CD4-positive, alpha-beta T cell (primary cell): ENCODE measurements at places on chromosomes 2 and 18. TPM values are rescaled to one million over a fixed set of nuclear protein-coding genes. Genes with fewer than 3 reads are reported as not detected.

DNA sequence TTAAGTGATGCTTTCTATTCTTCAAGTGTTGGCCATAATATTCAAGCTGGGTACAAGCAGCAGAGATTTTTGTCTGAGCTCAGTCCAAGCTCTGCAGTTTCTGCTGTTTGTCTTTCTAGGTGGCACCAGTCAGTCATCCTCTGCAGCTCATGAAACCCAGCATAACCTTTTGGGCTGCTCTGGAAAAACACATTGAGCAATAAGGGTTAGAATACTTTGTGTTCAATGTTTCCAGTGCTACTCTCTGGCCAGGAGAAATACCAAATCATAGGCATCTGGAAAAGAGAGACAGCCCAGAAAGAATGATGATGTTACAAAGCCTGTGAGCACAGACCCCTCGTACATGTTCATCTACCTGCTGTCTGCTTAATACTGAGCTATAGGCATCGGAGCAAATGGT lies 19.5 kb upstream of the WIPF1 start:
- DNase-seq, result no peak

DNA sequence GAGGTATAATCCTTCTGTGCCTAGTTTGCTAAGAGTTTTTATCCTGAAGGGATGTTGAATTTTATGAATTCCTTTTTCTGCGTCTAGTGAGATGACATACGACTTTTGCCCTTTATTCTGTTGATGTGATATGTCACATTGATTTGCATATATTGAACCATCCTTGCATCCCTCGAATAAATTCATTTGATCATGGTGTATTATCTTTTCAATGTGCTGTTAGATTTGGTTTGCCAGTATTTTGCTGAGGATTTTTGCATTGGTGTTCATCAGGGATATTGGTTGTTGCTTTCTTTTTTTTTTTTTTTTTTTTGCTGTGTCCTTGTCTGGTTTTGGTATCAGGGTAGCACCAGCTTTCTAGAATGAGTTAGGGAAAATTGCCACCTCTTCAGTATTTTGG lies 9.1 kb downstream of the GCC2 start:
- DNase-seq, result no peak

DNA sequence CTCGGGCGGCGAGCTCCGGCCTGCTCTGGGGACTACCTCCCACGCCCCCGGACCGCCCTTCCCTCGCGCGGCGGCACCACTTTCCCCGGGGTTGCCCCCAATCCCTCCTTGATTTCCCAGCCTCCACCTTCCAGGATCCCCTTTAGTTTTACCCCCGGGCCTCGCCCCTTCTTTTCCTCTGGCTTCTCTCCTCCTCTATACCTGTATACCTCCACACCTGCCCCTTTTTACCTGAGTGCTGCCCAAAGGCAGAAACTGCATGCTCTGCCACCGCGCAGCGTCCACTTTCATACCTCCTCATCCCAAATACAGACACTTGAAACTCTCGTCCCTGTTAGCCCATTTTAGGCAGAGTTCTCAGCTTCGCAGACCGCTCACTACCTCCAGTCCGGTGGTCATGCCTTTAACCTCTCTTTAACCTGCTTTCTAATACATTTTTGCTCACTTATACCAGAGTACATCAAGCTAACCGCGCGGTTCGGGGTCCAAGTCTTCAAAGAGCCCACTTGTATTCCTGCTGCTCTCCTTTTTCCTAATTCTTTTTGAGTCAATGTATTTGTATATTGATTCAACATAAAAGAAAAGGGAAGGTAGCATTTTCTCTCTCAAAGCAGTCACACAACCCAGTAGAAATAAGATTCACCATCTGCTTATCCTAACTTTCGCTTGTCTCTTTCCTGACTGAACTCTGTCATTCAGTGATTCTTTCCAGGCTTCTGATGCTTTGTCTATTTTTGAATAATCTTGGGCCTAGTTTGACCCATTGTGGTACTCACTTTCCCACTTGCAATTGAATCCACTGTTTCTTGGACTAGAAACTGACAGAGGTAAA lies 901 bp downstream of the SPOPL start:
- no peak for DNase-seq

GRCh38 chr2:208092093-208092832 lies 32.1 kb downstream of the CRYGD start:
- DNase-seq, result no peak

DNA sequence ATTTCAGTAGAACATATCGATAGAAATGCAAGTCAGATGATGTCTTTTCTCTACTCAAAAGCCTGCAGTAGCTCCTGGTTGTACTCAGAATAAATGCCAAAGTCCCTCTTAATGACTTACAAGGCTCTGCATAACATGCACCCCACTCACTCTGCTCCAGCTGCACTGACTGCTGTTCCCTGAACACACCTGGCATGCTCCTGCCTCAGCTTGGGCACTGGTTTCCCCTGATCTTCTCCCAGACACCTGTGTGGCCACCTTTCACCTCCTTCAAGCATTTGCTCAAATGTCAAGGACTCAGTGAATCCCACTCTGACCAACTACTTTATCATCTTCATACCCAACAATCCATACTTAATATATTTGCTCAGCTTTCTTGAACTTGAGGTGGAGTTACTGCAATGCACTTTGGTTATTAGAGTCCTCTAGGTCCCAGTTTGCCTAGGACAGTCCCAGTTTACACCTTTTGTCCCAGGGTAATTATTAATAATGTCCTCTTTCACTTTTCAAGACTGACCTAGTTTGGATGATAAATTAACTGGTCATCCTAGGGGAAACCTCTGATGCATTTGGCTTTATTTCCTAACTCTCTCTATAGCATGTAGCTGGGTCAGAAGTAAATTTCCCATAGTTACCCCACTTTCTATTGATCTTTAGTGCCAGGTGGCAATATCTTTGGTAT lies 44.1 kb downstream of the ACAA2 start:
- no peak for DNase-seq

DNA sequence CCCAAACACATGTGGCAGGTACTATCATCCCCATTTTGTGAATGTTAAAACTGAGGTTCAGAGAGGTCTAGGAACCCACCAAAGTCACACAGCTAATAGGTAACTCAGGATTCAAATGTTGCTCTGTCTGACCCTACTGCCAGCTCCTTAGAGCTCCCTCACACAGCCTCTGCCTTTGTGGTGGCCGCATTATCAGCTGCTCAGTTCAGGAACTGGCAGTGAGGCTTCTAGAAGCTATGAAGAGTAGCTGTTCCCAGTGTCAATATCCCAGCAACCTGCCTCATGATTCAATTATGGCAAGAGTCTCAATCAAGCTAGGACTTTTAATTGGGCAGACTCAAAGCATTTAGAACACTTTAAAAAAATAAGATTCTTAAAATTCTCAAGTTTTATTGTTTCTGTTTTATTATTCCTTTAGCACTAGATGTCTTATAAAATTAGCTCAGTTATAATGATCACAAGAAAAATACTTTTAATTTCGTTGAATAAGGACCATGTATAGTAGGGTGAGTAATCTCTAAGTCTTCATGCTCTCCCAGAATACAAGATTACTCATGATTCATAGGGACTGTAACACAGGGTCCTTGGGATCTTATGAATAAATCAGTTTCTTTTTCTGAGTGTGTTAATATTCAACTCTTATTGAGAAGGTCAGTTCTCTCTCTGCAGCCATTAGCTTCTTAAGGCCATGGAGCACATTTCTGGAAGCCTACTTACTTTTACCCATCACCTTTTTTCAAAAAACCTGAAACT lies 342.7 kb downstream of the RND3 start:
- no peak for DNase-seq

DNA sequence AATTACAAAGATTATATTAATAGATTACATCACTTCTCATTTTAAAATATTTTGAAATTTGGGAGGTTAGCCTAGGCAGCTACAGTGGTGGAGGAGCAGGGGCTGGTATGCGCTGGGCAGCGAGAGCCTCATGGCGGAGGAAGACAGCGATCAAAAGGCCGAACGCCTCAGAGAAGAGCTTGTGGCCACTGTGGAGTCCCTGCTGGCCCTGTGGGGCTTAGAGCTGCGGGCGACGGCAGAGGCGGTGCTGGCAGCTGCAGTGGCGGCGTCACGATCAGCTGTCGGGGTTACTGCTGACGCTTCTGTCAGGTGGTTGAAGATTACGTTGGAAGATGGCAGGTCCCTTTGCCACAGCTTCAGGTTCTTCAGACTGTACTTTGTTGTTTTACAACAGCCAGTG lies 87.4 kb downstream of the ROCK2 start:
- DNase-seq, result no peak

DNA sequence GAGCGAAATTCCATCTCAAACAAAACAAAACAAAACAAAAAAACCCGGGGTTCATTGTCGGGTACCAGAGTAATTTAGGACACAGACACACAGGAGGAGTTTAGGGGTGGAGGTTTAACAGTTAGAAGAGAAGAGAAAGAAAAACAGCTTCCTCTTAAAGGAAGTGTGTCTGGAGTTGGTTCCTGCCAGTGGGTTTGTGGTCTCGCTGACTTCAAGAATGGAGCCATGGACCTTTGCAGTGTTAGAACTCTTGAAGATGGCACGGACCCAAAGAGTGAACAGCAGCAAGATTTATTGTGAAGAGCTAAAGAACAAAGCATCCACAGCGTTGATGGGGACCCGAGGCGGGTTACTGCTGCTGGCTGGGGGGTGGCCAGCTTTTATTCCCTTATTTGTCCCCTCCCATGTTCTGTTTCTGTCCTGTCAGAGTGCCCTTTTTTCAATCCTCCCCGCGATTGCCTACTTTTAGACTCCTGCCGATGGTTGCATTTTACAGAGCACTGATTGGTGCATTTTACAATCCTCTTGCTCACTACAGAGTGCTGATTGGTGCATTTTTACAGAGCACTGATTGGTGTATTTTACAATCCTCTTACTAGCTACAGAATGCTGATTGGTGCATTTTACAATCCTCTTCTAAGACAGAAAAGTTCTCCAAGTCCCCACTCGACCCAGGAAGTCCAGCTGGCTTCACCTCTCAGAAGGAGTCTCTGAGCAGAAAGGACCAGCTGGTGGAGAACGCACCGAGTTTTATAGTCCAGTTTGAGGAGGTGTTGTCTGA lies 28.7 kb upstream of the ATP8B1 start:
- no peak for DNase-seq

- no peak for DNase-seq
These were observed 102.2 kb upstream of the TTC39C start for GRCh38 chr18:23912356-23912755.

GRCh38 chr2:57884281-57884680 lies 162.3 kb upstream of the VRK2 start:
- DNase-seq, result no peak

DNA sequence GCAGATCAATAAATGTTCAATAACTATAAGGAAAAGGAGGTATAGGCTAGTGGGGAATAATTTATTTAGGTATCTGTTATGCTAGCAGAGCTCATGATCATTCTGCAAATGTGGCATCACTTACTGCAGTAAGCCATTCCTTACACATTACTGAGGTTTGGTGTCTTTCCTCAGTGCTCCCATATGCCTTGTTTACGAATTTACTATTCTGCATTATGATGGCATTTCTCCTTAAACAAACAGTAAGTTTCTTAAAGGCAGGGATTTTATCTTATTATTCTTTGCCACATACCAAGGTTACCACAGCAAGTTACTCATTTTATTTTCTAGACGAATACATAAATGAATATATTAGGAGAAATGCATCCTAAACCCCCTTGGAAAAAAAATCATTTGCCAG lies 88.4 kb downstream of the DSEL start:
- DNase-seq, result no peak

GRCh38 chr2:118050386-118050785 lies 36.5 kb upstream of the CCDC93 start:
- DNase-seq, result no peak

DNA sequence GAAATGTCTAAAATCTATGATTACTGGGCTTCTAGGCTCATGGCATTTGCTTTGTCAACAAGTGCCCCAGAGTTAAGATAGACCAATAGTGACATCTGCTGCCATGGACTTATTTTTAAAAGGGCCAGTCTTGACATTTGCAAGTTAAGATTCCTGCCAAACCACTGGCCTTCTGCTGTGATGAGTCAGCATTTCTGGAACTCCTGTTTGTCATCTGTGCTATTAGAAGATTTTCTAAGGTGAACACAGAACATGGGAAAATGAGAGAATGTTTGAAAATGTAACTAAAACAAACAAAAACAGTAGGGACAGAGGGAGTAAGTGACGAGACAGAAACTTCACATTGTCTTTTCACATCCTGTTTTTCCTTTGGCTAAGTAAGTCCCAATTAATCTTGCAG lies 93.7 kb upstream of the WDR75 start:
- DNase-seq, result no peak

- no peak for DNase-seq
These were observed 107.6 kb downstream of the SMIM21 start for GRCh38 chr18:75319905-75320304.

DNA sequence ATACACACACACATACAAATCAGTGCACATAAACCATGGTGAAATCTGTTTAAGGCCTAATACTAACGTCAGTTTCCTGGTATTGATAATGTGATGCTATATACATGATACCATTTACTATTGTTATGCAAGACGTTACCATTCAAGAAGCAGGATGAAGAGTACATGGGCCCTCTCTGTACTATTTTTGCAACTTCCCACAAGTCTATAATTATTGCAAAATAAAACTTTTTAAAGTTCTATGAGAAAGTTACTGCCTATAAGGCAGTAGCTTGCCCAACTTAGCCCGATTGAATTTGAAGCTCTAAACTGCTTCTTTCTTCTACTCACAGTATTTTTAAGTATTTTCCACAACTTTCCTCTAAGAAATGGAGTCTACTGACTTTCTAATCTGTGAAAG lies 74.0 kb downstream of the BCL2 start:
- DNase-seq, result no peak

- DNase-seq, result no peak
These were observed 44.6 kb downstream of the ATIC start for GRCh38 chr2:215356334-215356947.

SERPINB2 gene
- 0.25 TPM for total RNA-seq

SH3BP4 gene
- total RNA-seq, result 0.59 TPM

FBLN7 gene
- 27.0 TPM for total RNA-seq

RAB6C gene
- total RNA-seq, result not detected

ANO7 gene
- total RNA-seq, result 0.14 TPM

TCF4 gene
- total RNA-seq, result 3.0 TPM

CDK5R2 gene
- total RNA-seq, result not detected

LIMS3 gene
- total RNA-seq, result 0.42 TPM
